Activated CD4-positive, alpha-beta T cell treated with anti-CD3 and anti-CD28 coated beads, Interleukin-2, amount 50 U/mL, for 1 hour (primary cell): ENCODE measurements at places on chromosomes 7 and 10.

DNA sequence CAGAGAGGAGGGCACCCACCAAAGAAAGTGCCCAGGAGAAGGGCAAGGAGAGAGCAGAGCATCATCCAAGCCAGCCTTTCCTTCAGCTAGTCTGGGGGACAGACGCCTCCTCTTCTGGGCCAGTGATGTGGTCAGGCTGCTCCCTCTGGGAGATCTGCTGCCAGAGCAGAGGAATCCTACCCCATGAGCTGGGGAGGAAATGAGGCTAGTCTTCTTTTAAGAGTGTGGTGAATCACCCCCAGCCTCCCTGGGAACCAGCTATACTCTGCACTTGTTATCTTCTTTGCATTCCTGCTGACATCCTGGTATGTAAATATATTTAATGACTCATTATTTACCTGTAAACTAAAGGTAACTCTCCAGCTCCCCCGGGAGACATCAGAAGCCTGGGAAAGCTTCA lies 41.6 kb upstream of the EPHB6 start:
- DNase-seq, result no peak

GRCh38 chr7:115707258-115708012 lies 323.1 kb downstream of the TFEC start:
- DNase-seq, result no peak

GRCh38 chr10:121927318-121927840 lies 452 bp downstream of the ATE1 start:
- peak; percentile 12 for DNase-seq

GRCh38 chr10:43322331-43322730 lies 49.1 kb upstream of the FXYD4 start:
- DNase-seq, result no peak

DNA sequence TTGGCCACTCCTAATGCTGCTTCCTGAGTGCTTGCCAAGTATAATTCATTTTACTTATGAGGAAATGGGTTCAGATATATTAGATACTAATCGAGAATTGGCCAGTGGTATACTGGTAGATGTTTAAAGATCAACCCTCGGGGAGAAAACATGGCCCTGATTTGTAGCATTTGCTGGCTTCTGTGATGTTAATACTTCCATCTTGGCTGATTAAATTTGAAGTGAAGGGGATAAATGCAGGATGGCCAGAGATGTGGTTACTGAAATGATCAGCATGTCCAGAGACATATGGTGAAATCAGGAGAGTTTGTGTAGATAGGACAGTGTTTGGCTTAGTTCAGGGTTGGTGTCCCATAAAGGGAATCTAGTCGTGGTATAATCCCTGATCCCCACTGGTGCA lies 11.2 kb downstream of the UBE2D4 start:
- DNase-seq, result no peak

- DNase-seq, result no peak
Measured at GRCh38 chr7:135208102-135208793, 3.1 kb downstream of the WDR91 start.

DNA sequence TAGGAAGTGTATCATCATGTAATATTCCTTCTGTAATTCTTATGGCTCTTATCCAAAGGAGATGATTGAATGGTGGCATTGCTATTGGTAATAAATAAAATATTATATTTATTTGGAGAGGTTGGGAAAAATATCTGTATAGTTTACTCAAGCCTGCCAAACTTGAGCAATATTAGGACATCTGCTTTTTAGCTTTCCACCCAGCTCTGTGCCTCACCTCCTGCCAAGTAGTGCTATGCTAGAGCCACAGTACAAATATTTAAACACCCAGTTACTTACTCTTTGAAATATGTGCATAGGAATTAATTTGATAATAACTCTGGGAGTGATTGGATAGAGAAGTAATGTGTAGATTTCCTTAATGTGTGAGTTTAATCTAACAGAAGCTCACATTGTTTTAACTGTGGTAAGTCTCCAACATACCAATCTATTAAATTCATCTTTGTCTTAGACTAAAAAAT lies 129.2 kb downstream of the BBS9 start:
- no peak for DNase-seq

DNA sequence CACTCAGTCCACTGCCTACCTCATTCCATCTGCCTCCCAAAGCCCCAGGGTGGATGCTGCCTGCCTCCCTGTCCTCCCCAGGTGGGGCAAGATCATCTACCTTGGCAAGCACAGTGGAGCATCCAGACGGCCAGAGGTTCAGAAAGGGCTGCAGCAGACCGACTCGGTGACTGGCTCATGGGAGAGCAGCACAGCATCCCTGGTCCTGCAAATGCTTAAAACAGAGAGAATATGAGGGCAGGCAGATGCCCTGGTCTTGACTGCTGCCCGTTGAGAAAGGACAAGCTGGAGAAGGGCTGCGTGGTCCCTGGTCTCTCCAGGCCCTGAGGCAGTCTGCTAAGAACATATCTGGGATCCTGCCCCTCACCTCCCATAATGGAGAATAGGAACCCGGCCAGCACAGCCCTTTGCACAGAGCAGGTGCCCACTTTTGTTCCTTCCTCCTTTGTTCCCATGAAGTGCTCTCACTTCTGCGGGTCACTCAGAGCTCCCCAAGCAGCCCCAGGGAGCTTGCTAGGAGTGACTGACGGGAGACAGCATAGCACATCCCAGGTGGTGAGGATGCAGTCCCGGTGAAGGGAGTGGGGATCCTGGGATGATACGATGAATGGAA lies 1.4 kb downstream of the HPS1 start:
- DNase-seq, result no peak

DNA sequence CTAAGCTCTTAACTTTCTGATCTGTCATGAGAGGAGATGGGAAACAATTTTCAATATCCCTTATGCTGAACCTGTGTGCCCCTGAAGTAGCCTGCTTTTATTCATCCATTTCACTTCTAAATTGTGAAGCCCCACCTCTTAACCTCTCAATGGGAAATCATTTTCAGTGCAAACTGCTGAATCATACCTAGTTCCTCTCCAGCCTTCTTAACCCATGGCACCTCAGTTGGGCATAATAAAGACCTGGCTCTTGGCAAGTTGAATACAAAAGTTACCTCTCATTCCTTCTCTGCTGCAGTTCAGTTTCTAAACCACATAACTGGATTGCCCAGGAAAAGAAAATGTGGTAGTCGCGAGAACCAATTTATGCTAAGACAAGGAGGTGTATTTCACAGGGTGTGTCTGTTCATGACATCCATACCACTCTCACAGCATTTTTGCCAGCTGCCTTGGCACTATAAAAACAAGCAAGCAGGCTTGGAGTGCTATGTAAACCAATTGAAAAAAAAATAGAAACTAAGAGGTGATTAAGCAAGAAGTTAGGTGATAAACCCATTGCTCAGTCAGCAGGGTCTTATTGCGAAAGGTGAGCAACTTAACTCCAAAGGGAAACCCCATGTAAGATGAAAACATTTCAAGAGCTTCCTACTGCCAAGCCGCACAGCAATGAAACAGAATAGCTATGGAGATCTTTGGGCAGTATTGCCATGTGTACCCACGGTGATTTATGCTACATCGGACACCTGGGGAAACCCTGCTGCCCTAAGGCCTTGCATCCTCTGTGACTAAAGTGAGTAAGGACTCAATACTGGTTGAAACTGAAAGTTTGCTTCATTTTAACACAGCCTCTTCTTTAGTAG lies 57.0 kb upstream of the DKK1 start:
- DNase-seq, result no peak

DNA sequence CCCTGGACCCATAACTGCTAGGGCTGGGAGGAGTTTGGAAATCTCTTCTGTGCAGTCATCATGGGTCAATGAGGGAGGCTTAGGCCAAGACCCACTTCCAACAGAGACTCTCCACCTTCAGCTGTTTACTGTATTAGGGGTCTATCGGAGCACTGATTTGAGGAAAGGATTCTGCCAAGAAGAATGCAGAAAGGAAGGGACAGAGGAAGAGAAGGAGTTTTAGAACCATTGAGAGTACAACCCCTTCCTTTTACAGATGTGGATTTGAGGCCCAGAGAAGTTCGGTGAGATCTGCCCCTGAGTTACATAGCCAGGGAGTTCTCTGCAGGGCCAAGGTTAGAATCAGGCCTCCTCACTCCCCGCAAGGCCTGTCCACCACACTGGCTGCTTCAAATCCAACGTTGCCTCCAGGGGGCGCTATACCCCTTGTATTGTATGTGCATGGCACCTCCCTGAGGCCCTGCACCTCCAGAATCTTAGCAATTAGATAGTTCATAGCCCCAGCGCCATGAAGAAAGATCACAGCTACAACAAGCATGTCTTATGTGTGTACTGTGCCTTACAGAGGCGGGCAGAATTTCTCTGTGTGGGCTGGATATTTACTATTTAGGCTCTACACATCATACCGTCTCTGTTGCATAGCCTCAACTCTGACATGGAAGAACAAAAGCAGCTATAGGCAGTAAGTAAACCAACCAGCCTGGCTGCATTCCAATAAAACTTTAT lies 246.8 kb downstream of the SKIDA1 start:
- DNase-seq, result peak; percentile 70

- DNase-seq, result no peak
Measured at GRCh38 chr10:44689368-44689767, 221.8 kb upstream of the TMEM72 start.

- no peak for DNase-seq
Measured at GRCh38 chr7:68840991-68841390, 757.3 kb upstream of the AUTS2 start.

- no peak for DNase-seq
Measured at GRCh38 chr7:157432541-157432956, 95.7 kb downstream of the DNAJB6 start.

- DNase-seq, result no peak
Measured at GRCh38 chr7:93728292-93728691, 153.8 kb upstream of the CALCR start.

GRCh38 chr7:92973974-92974373 lies 137.6 kb upstream of the CDK6 start:
- no peak for DNase-seq

- DNase-seq, result no peak
Measured at GRCh38 chr10:3933733-3934132, 148.7 kb upstream of the KLF6 start.

- no peak for DNase-seq
Measured at GRCh38 chr10:86261470-86261869, 105.1 kb downstream of the GRID1 start.

GRCh38 chr7:136698231-136698630 lies 170.2 kb upstream of the CHRM2 start:
- no peak for DNase-seq

- DNase-seq, result no peak
Measured at GRCh38 chr7:129785685-129786514, 166.9 kb downstream of the UBE2H start.

DNA sequence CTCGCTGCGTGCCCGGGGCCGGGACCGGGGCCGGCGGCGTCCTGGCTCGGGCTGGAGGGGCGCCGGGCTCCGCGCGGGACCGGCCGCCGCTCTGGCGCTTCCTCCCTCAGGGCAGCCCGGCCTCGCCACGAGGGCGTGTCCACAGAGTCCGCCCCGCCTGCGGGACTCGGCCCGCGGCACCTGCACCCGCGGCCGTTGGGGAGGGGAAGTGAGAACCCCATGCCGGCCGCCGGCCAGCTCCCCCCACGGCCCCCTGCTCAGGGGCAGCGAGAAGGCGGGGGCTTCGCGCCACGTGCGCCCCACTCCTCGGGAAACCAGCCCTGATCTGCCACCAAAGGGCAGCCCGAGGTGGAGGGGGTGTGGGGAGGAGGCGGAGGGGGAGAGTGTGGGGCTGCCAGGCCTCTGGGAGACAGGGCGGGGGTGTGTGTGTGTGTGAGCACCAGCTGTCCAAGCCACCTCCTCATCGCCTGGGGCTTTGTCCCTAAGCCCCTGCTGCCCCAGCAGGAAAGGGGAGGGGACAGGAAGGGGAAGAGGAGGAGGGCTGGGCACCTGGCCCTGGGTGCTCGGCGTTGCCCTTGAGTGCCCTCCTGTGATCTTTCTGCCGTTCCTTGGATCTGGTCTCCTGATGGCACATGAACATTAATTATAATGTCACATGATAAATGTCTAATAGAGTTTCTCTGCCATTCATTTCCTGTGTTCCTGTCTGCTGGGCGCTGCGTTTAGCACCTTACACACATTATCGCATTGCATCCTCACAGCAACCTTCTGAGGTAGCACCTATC lies at the start of gene PIK3AP1:
PIK3AP1 (minus strand) TSS at position 93 of the 785 bp plus-strand sequence. CDS start 120 bp downstream, outside the sequence.
- peak; percentile 16 for DNase-seq

- peak; percentile 17 for DNase-seq
Measured at GRCh38 chr10:84194424-84195043, at the start of gene CDHR1. Gene CDHR1 (plus strand): TSS chr10:84194537. CDS start chr10:84194761, 224 bp downstream.

DNA sequence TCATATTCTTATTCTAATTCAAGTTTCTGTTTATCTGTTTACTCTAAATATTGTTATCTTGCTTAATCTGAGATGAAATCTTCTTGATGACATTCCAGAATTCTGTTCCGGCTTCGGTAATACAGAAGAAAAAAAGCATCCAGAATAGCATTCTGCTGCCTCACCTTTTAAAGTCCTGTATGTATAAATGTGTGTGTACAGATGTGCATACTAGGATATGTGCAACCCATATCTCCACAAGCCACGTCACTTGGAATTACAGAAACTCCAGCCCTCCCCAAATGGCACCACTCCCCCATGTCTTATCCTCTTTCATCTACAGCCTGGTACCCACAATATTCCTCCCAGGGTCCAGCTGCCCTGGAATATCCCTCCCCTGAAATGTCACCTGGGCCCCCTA lies 27.9 kb upstream of the USP6NL start:
- DNase-seq, result no peak

DNA sequence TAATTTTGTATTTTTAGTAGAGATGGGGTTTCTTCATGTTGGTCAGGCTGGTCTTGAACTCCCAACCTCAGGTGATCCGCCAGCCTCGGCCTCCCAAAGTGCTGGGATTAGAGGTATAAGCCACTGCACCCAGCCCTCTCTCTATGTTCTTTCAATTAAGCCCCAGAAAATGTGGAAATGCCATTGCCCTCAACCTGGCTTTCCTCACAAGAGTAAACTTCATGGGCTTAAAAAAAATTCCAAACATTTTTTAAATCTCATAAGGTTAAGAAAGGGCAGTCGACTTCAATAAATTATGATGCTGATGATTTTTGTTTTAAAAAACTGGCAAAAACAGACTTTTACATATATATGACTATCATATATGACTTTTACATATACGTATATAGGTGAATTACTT lies 107.6 kb downstream of the TES start:
- no peak for DNase-seq

GRCh38 chr7:140404565-140405065 lies 757 bp downstream of the RAB19 start:
- no peak for DNase-seq

GRCh38 chr10:86706401-86706841 lies 38.1 kb downstream of the LDB3 start:
- no peak for DNase-seq

DNA sequence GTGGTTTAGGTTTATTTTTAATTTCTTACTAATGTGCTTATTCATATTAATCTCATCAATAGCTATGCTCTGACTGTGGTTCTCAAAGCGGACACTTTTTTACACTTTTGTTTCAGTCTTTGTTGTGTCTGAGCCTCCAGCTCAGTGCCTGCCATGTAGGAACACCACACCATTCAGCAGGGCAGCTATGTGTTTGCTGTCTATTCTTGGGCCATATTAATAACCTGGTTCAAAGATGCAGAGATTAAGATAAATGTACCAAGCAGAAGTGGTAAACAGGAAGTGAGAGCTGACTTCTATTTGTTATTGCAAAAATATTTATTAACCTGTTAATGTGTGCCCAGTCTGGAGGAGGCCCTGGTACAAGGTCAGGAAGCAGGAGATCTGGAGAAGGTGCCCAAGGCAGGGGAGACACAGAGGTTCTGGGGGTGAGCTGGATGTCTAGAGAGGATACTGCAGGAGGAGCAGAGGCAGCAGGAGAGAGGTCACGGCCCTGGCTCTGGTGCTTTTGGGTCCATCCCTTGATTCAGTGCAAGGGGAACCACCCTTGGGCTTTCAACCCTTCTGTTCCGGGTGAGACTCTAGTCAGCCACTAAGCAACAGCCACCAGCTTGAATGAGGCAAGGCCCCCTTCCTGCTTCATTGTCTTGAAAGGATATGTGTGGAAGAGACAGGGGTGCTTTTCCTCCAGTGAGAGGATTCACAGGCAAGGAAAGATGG lies 1.9 kb downstream of the TBXAS1 start:
- no peak for DNase-seq
